Naive thymus-derived CD8-positive, alpha-beta T cell (primary cell): ENCODE measurements at places on chromosomes 7 and 10.

DNA sequence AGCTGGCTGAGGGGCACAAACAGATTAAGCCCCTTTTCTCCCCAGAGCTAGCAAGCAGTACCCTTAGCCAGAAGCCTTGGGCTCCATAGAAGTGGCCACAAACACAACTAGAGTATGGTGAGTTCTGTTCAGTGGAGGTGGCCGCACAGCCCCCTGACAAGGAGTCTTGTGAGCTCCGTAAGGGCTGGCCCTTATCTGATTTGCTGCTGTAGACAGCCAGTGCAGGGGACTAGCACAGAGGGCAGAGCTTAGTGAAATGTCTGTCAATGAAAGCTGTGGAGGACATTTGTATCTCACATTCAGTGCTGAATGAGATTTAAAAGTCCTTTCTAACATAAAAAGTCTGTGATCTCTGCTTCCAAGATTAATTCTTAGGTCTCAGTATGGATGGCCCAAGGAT lies 137.3 kb downstream of the AUTS2 start:
- H3K4me1 ChIP-seq: no peaks in the 10 kb centered on the region
- no peaks in the 10 kb centered on the region for H3K36me3 ChIP-seq
- peaks cover 1% of the 10 kb centered on the region for H3K27me3 ChIP-seq
- DNase-seq: no peak

DNA sequence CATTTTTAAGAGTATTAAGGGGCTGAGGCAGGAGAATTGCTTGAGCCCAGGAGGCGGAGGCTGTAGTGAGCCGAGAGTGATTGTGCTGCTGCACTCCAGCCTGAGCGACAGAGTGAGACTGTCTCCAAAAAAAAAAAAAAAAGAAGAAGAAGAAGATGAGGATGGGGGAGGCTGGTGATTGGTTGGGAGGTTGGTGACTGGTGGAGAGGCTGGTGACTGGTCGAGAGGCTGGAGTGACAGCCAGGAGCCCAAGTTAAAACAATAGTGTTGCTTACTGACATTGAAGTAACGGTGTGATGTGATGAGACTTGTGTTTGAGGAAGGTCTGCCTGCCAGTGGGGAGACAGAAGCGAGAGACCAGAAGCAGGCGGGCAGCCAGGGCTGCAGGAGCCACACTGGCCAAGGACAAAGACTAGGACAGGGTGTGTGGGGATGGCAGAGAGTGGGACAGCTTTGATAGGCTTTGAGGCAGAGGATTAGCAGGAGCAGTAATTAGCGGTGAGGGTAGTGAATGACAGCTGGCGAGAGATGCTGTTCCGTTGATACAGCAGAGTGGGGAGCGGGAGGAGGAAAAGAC lies 4.9 kb downstream of the SRRT start:
- H3K27me3 ChIP-seq: peaks cover 3% of the 10 kb centered on the region
- DNase-seq: no peak
- H3K4me1 ChIP-seq: peaks cover 55% of the 10 kb centered on the region
- H3K4me3 ChIP-seq: no peak overlapping the region

GRCh38 chr7:15503603-15504290 lies 58.1 kb downstream of the AGMO start:
- no peaks in the 10 kb centered on the region for H3K36me3 ChIP-seq
- no peak overlapping the region for H3K4me3 ChIP-seq
- H3K4me1 ChIP-seq: no peaks in the 10 kb centered on the region
- no peaks in the 10 kb centered on the region for H3K27me3 ChIP-seq

DNA sequence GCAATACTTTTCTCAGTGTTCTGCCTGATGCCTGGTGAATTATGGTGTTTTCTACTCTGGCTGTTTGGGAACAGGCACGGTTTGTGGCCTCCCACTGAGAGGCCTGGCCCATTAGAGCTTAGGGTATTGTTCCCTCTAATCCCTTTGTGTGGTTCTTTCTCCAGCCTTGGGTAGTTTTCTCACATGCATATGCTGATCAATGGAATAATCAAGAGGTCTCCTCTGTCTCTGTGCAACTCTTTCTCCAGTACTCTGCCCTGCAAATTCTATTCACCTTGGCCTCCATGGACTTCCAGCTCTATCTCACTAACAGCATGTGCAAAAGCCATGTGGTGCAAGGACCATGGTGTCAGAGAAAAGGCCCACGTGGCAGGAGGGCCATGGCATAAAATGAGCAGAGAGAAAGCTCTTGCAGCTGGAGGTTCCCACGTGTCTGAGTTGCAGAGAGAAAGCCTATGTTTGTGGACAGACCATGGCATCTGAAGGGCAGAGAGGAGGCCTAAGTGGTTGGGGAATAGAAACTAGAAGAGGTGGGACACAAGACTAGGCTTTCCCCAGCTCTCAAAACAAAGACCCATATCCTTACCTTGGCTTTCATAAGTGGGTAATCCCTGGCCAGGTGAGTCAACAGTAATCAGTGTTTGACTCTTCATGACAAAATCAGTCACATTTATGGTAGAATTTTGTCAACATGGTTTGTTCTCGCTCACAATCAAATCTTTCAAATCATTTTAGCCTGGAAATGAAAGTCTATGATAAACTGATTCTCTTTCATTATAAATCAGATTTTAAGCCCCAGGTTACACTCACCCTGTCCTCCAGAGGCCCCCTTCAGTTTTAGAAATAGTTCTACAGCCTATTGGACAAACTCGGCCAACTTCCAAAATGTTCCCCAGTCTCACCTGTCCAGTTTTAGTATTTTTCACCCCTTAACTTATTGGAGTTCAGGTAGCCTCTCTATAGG lies 17.3 kb downstream of the OPALIN start:
- no peaks in the 10 kb centered on the region for H3K27me3 ChIP-seq
- no peak overlapping the region for H3K27ac ChIP-seq

DNA sequence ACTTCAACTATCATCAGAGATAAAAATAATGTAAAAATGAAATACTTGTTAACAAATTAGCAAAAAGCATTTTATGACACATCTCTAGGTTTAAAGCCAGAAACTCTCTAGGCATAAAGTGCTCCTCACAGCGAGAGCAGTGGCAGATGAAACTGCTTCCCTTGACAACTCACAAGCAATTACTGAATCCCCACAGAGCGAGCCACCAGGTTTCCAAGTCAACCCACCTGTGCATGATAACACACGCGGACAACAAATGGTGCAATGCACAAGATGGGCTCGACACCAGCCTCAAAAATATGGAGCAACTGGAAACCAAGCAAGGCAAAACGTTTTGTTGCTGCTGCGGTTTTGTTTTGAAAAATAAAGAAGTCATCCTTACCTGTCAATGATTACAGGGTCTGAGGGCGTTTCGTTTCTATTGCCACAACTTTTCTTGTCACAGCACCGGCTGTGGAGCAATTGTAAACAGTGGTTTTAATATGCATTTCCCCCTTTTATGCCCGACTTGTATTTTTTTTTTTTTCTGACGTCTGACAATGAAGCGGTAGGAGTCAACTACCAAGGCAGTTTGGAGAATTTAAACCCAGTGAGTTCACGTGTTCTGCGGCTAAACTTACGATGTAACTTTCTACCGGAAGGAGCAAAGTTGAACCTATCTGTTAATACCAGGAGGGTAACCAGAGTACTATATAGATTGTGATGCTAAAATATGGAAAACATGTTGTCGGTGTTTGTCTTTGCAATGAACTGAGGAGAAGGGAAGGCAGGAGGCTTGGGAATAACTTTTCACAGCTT lies 7.0 kb downstream of the EBF3 start:
- peaks cover 74% of the 10 kb centered on the region for H3K27me3 ChIP-seq
- no peak for DNase-seq
- peaks cover 22% of the 10 kb centered on the region for H3K4me1 ChIP-seq
- peaks cover 15% of the 10 kb centered on the region for H3K36me3 ChIP-seq
- no peak overlapping the region for H3K4me3 ChIP-seq
- H3K27ac ChIP-seq: peak overlapping the region; percentile 19

- no peaks in the 10 kb centered on the region for H3K36me3 ChIP-seq
- H3K4me3 ChIP-seq: no peak overlapping the region
- DNase-seq: no peak
Measured at GRCh38 chr7:22894546-22894945, 71.9 kb upstream of the TOMM7 start.

GRCh38 chr10:119480667-119481066 lies 61.9 kb downstream of the RGS10 start:
- H3K27ac ChIP-seq: no peak overlapping the region
- peaks cover 32% of the 10 kb centered on the region for H3K4me1 ChIP-seq
- H3K27me3 ChIP-seq: no peaks in the 10 kb centered on the region
- no peak overlapping the region for H3K4me3 ChIP-seq
- no peaks in the 10 kb centered on the region for H3K36me3 ChIP-seq
- DNase-seq: no peak

- H3K4me3 ChIP-seq: no peak overlapping the region
- H3K4me1 ChIP-seq: no peaks in the 10 kb centered on the region
- no peak for DNase-seq
- H3K27me3 ChIP-seq: no peaks in the 10 kb centered on the region
- H3K36me3 ChIP-seq: no peaks in the 10 kb centered on the region
Measured at GRCh38 chr7:33640741-33641140, 264.6 kb upstream of the BMPER start.

GRCh38 chr7:35257251-35258124 lies 3.6 kb upstream of the TBX20 start:
- peaks cover 15% of the 10 kb centered on the region for H3K36me3 ChIP-seq
- DNase-seq: no peak
- no peak overlapping the region for H3K27ac ChIP-seq
- peaks cover 64% of the 10 kb centered on the region for H3K27me3 ChIP-seq
- H3K4me3 ChIP-seq: peak overlapping the region; percentile 57

DNA sequence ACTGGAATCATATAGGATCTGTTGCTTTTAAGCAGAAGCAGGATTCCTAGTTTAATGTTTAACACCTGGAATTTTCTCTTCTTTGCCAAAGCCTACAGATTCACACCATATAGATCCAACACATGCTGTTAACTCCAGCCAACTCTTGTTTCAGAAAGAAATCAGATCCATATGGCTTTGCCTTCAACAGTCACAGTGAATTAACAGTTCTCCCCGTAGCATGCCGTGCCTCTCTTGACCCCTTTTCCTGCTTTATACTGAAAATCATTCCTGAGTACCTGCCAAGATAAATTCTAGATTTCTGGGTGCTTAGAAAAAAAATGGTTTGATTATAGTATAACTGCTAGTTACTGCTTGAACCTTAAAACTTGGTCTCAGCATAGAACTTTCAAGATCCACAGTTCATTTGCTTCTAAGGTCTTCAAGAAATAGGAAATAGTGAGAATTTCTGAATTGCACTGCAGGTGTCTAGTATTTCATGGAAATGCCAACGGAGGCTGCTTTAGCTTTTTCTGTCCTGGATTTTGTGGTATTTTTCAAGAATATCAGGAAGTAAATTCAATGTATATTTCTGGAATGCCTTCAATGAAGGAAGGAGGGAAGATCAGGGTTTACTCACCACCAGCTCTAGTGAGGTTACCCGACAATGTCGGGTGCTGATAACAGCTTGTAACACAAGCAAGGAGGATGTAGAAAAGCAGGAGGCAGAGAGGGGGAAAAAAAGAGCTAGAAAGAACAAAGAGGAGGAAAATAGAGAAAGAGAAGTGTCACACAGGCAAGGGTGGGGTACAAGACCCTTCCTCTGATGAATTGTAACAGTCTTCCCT lies 6.6 kb downstream of the AASS start:
- peaks cover 5% of the 10 kb centered on the region for H3K36me3 ChIP-seq
- H3K27me3 ChIP-seq: peaks cover 15% of the 10 kb centered on the region
- H3K27ac ChIP-seq: peak overlapping the region; percentile 11
- DNase-seq: no peak
- H3K4me3 ChIP-seq: peak overlapping the region; percentile 57

GRCh38 chr7:34013421-34013820 lies 108.1 kb downstream of the BMPER start:
- H3K27me3 ChIP-seq: peaks cover 17% of the 10 kb centered on the region
- H3K4me1 ChIP-seq: no peaks in the 10 kb centered on the region
- DNase-seq: no peak
- H3K36me3 ChIP-seq: no peaks in the 10 kb centered on the region

GRCh38 chr7:28615091-28615490 lies 202.8 kb downstream of the CREB5 start:
- no peaks in the 10 kb centered on the region for H3K36me3 ChIP-seq
- no peak overlapping the region for H3K4me3 ChIP-seq
- peaks cover 5% of the 10 kb centered on the region for H3K27me3 ChIP-seq
- no peak for DNase-seq

DNA sequence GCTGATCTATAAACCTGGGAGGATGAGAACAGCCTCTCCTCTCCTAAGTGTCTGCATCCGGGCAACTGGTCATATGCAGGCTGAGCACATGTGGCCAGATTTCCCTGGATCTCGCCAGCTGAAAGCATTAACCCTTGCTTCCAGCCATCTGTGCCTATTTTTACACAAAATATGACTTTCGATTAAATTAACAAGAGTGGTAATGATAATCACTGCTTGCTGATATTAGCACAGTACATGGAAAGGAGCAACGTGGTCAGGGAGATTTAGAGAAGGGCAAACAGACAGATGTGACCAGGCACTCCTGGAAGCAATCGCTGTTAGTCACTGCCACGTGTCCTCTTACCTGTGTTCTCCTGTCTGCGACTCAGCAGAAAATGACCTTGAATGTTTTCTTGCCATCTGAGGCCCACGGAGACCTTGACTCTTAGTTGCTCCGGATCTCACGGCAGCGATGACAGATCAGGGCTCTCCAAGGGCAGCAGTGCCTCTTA lies 59.5 kb upstream of the NPTX2 start:
- H3K27me3 ChIP-seq: peaks cover 32% of the 10 kb centered on the region
- peaks cover 2% of the 10 kb centered on the region for H3K36me3 ChIP-seq
- H3K4me1 ChIP-seq: no peaks in the 10 kb centered on the region
- H3K27ac ChIP-seq: no peak overlapping the region

- H3K27me3 ChIP-seq: no peaks in the 10 kb centered on the region
- no peaks in the 10 kb centered on the region for H3K4me1 ChIP-seq
- H3K4me3 ChIP-seq: no peak overlapping the region
- DNase-seq: no peak
Measured at GRCh38 chr7:17506095-17506494, 207.6 kb downstream of the AHR start.

DNA sequence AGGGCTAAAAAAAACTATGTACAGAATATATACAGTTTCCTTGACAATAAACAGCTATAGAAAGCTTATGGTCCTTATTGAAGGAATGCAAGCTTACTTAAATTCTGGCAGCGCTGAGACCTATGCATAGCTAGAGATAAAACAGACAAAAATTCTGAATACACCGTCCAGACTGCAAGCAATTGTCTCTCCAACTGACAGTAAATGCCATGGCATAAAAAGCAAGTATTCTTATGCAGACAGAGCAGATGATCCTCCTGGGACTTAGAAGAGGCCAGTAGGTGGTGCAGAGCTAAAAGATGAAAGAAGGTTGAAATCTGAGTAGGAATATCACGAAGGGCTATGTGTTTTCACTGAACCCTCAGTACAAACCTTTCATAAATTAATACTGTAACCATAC lies 157.0 kb upstream of the CACNA2D1 start:
- no peak for DNase-seq
- H3K36me3 ChIP-seq: no peaks in the 10 kb centered on the region
- no peaks in the 10 kb centered on the region for H3K27me3 ChIP-seq
- H3K4me1 ChIP-seq: no peaks in the 10 kb centered on the region
